ENCODE measurements at places on chromosomes 7 and 10.

GRCh38 chr10:86716466-86716865, 40.0 kb upstream of the BMPR1A start:
- no peak for DNase-seq

DNA sequence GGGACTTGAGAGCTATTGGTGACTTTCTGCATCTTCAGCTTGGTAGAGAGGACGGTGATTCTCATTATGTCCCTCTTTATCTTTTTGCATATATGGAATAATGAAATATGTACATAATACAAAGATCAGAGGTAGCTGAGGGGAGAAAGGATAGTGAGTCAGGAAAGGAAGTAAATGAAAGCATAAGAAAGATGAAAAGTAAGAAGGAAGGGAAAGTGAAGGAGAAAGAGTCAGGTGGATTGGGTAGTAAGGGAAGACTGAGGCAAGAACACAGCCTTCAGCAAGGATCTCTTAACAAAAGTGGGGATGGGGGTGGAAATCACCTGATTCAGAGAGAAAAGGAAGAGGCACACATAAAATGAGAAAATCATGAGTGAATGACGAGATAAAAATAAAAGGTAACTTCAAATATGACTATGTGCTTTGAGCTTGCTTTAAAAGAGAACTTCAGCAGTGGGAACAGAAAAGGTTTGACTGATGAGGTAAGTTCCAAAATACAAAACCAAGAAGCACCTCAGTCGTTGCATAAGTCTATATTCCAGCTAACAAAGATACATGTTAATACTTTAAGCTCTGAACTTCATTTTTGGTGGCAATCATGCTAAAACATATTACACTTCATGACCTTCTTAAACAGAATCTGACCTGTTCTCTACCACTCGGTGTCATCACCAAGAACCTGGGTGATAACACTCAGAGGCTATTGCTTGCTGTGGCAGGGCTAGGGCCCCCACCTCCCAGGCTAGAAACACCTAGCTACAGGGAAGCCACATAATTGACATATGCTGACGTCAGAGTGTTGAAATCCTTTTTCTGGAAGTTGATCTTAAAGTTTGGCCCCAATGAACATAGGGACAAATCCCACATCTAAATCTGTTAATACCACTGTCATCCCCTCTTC, 32.9 kb downstream of the NRCAM start:
- no peak for DNase-seq

GRCh38 chr7:118285358-118285757, 60.9 kb downstream of the ANKRD7 start:
- DNase-seq: no peak

DNA sequence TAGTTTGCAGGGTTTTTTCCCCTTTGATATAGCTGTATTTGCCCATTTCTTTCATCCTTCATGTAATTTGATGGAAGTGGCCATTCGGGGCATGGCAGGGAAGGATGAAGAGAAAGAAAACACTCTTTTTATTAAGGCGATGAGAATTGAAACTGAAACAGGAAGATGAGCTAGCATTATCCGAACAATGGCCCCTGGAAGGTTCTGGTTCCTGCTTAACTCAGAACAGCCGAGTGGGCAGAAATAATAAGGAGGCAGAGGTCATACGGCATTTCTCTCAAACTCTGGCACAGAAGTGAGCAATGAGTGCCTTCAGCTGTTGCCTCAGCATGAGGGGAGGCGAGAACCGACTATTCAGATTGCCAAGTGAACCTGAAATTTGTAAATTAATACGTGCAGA, 113.2 kb upstream of the MYO3A start:
- DNase-seq: no peak

GRCh38 chr7:1555046-1555812, 776 bp downstream of the TMEM184A start:
- DNase-seq: no peak

GRCh38 chr10:5711642-5712041, 27.0 kb downstream of the TASOR2 start:
- DNase-seq: no peak

DNA sequence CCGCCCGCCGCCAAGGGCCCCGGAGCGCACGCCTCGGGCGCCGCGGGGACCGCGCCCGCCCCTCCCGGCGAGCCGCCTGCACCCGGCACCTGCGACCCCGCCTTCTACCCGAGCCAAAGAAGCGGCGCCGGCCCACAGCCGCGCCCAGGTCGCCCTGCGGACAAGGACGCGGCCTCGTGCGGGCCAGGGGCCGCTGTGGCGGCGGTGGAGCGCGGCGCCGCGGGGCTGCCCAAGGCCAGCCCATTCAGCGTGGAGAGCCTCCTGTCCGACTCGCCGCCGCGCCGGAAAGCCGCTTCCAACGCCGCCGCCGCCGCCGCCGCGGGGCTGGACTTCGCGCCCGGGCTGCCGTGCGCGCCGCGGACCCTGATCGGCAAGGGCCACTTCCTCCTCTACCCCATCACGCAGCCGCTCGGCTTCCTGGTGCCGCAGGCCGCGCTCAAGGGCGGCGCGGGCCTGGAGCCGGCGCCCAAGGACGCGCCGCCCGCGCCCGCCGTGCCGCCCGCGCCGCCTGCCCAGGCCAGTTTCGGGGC, 3.5 kb downstream of the UNCX start:
- no peak for DNase-seq

DNA sequence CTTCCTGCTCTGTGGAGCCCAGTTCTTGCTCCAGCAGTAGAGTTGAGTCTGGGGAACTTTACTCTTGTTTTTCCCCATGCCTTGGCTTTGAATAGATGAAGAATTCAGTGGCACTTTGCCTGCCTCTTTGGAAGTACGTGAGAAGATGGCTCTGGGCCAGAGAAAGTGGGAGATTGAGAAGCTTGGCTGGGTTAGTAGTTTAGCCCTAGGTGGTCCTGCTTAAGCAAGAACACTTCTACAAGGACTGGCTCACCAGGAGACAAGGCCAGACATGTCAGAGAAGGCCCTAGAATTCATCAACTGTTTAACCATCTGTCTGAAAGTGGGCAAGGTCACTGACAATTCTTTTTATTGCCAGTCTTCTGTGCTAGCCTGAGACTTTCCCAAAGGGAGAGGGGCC, 410.3 kb downstream of the TYW1 start:
- no peak for DNase-seq

DNA sequence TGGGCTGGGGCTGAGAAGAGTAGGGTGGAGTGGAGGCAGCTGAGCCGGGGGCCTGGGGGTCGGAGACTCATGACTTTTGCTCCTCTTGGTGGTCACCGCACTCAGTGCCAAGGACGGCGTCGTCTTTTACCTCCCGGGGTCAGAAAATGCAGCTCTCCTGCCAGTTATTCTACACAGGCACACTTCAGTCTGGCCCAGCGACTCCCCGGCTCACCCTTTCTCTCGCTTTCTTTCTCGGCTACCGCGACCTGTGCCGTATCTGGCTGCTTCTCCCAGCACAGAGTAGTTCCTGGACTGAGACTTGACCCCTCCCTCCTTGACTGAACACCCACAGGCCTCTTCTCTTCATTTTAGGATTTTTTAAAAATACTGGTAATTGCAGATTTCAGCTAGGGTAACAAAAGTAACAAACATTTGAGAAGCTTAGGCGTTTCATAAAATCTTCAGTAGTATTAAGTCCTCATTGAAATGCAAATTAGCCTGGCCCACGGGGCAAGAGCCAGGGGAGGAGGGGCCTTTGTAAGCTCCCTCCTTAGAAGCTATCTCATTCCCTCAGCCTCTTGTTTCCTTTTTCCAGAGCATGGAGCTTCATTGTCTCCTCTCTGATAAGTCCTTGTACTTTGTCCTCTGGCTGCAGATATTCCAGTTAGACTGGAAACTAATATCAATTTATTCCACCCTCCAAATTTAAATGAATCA, 1.1 kb upstream of the PRLHR start:
- no peak for DNase-seq

DNA sequence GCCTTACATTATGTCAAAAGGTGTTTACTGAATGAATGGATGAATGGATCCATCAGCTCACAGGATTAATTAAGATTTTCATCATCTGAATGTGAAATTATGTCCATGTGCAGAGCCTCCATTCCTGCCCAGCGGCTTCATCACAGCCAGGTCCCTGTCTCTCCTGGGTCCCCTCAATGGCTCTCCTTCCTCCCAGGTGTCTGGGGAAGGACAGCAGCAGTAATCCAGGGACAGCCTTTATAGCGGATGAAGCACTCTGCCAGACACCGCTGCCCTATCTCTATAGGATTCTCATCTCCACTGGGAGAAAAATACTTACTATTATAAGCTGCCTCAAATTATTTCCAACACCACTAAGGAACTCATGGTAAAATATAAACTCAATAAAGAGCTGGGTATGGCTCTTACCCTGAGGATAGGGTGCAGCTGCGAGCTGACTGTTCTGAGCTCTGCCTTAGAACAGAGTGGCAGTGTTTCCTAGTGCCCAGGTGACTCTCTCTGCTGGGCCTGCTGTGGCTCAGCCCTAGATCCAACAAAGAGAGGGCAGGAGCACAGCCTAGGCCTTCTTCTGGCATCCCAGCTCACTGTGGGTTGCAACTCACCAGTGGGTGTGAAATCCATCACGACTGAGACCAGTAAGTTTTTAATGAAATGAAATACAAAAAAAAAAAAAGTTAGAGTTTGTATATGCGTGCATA, 38.3 kb downstream of the GPRIN2 start:
- DNase-seq: no peak

GRCh38 chr10:1169981-1170866, 114.0 kb downstream of the WDR37 start:
- DNase-seq: no peak

- DNase-seq: no peak
Observed at GRCh38 chr7:139109983-139110411, 477 bp upstream of the ZC3HAV1 start.

- no peak for DNase-seq
Observed at GRCh38 chr7:30671793-30672465, 10.3 kb downstream of the CRHR2 start.

GRCh38 chr10:24793648-24794379, 70.1 kb upstream of the ARHGAP21 start:
- DNase-seq: no peak

GRCh38 chr7:42227541-42227935, 9.5 kb downstream of the GLI3 start:
- no peak for DNase-seq

DNA sequence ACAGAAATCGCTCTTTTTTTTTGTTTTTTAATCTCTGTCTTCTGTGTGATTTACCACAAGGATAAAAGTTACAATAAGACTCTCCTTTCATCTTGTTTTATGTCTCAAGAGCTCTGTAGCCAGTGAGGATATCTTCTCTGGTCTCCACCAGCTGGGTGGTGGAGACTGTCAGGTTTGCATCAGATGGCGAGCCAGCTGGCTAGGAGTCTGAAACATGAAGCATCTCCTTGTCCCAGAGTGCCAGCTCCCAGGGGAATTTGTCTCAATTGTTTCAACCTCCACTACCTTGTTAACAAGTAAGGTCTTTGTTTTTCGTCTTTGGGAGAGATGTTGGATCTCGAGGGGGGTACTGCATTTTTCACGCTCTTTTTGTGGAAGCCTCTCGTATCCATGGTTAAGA, 47.3 kb downstream of the FRMPD2 start:
- DNase-seq: no peak

- no peak for DNase-seq
Observed at GRCh38 chr7:151327659-151328058, 14.0 kb upstream of the NUB1 start.

- DNase-seq: no peak
Observed at GRCh38 chr10:108696792-108697477, 1226.4 kb downstream of the XPNPEP1 start.

DNA sequence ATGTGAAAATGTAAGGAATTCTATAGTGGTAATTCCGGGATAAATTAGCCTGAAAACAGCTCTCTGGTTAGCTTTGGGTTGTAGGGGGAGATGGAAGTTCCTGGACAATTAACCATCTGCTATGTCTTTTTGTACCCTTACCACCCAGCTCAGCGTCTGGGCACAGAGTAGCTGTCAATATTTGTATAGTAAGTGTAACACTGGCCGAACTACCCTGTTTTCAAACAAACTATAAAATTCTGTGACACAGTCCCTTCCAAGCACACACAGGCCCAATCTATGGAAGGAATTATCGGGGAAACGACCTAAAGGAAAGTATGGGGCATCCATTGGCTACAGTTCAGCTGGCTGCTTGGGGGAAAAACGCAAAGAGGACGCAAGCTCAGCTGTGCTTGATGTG, 869 bp upstream of the LHFPL3 start:
- no peak for DNase-seq

GRCh38 chr7:16083931-16084330, 337.4 kb downstream of the CRPPA start:
- DNase-seq: no peak

- no peak for DNase-seq
Observed at GRCh38 chr10:63318491-63318890, 147.3 kb downstream of the JMJD1C start.

DNA sequence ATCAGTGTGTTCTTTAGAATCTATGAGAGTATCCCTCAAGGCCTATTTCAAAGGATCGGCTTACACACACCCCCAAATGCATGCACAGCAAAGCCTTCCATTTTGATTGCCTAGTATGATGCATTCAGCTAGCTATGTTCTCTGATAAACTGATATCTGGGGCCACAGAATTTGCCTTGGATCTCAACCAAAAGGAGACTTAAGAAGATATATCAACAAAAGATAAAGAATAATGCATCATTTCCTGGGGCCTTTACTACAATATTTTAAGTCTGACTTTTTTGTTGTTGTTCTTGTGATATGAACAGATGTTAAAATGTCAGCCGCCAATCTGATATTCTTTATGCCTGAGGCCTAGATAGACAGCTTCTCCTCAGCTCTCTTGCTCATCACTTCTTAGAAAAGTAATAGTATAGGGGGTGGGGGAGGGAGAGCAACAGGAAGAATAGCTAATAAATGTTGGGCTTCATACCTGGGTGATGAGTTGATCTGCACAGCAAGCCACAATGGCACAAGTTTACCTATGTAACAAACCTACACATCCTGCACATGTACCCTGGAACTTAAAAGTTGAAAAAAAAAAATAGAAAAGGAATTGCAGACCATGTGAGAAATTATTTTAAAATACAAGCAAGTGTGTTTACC, 792.9 kb upstream of the GHITM start:
- no peak for DNase-seq

DNA sequence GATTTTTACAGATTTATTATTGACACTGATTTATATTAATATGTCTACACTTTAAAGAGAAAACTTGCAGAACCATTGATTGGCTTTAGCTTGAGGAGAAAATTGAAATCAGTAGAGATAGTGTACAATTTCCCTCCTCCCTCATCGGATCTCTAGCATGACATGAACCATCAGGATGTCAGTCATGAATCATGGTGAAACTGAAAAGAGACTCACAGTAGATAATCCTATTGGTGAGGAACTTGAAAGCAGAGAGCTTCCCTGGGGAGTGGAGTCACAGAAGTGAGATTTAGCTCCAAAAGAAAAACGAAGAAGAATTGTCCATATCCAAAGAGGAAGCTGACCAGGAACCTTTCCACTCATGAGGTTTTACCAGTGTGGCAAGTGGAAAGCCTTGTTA, 346.8 kb downstream of the ABCA13 start:
- no peak for DNase-seq

DNA sequence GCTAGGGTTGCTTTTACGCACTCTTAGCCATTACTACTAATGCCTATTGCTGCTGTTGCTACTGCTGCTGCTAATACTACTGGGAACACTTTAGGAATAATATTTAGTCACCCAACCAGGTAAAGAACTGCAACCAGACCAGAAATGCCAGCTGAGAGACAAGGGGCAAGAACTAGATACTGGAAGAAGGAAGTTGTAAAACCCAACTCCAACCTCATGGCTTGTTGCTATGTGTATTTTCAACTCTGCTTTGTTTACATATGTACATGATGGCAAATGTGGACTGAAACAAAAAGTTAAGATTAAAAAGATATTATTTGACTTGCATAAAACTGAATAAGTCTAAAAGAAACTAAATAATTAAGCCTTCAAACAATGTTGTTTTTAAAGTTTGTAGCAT, 177.7 kb downstream of the GNAT3 start:
- no peak for DNase-seq

- no peak for DNase-seq
Observed at GRCh38 chr7:53311205-53311604, 275.8 kb downstream of the POM121L12 start.

Data from stimulated activated CD4-positive, alpha-beta T cell treated with anti-CD3 and anti-CD28 coated beads, Interleukin-12 subunit alpha, Interleukin-12 subunit beta, amount 100 ng/mL, for 48 hours (primary cell).